ENCODE measurements at places on chromosomes 13 and 19.
A peak's percentile ranks its signal among the peaks of the same experiment; 100 is the strongest.

GRCh38 chr13:40116008-40116407, 460.5 kb downstream of the COG6 start:
- peak; percentile 59 for DNase-seq

GRCh38 chr19:17872251-17873001, 681 bp downstream of the SLC5A5 start:
- DNase-seq: peak; percentile 81

GRCh38 chr13:72960114-72960513, 98.7 kb upstream of the KLF5 start:
- no peak for DNase-seq

DNA sequence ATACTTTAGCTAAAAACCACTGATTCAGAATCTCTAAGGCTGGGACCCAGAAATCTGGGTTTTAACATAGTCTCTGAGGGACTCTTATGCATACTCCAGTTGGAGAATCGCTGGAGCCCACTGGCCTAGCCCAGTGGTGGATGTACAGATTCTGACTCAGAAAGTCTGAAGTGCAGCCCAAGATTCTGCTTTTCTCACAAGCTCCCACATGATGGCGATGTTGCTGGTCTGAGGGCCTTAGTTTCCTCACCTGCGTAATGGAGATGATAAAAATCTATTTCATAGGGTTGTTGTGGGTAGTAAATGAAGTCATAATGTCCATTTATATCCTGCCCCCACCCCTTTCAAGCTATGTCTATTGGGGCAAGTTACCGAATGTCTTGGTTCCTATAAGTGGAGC, 7.7 kb upstream of the CDADC1 start:
- DNase-seq: peak; percentile 65

- DNase-seq: no peak
Measured at GRCh38 chr19:51018745-51019543, 565 bp downstream of the KLK10 start.

DNA sequence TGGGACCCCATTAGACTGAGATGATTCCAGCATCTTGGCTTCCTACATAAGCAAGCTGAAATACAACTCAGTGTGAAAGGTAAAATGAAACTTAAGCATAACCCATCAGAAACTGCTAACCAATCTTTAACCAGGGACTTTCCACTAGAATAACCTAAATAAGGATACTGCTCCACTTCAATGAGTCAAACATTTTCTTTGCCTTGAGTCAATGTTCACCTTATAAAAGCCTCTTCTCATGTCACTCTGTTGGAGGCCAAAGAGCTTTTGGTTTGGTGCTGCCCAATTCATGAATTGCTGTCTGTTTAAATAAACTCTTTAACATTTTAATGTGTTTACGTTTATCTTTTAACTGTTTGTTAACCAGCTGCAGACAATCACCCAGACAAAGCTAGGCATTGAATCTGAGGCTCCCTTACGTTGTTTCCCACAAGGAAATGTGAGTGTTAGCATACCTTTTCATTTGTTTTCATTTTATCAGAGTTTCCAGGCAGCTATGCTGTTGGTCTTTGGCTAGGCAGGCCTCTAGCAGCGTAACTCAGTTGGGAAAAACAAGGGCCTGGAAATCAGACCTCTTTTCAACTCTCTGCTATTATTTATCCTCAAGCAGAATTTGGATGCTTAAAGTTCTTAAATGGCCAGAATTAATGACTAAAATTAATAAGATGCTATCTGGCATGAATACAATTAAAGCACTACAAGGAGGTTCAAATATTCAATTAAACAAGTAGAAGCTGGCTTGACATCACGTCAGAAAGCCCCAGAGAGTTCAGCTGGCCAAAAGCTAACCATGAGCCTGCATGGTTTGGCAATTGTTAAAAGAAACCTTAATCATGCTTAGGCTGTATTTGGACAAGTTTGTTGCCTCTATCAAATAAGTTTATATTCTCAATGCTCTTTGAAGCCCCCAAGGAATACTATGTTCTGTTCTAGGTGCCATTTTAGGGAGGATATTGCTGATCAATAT, 200.2 kb downstream of the DCLK1 start:
- no peak for DNase-seq

GRCh38 chr19:23558541-23558940, 128.5 kb downstream of the ZNF675 start:
- no peak for DNase-seq

DNA sequence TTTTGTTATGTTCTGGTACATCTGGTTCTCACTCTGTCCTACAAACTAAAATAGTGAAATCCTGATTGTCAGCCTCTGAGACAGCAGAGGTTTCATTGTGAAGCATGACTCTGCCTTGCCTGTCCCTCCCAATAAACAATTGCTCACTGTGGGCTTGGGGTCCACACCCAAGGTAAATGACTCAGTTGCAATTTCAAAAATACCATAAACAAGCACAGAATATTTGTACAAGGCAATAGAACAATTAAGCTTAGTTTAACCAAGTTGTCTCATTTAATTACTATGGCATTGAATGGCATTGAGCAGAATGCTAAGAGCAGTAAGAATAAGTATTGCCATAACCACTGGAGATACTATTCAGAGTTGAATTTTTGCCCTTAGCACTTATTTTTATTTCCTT, 353.6 kb downstream of the SPRY2 start:
- no peak for DNase-seq

GRCh38 chr13:93328943-93329342, 102.3 kb downstream of the GPC6 start:
- no peak for DNase-seq

GRCh38 chr13:48710160-48710559, 56.4 kb downstream of the CYSLTR2 start:
- DNase-seq: no peak

DNA sequence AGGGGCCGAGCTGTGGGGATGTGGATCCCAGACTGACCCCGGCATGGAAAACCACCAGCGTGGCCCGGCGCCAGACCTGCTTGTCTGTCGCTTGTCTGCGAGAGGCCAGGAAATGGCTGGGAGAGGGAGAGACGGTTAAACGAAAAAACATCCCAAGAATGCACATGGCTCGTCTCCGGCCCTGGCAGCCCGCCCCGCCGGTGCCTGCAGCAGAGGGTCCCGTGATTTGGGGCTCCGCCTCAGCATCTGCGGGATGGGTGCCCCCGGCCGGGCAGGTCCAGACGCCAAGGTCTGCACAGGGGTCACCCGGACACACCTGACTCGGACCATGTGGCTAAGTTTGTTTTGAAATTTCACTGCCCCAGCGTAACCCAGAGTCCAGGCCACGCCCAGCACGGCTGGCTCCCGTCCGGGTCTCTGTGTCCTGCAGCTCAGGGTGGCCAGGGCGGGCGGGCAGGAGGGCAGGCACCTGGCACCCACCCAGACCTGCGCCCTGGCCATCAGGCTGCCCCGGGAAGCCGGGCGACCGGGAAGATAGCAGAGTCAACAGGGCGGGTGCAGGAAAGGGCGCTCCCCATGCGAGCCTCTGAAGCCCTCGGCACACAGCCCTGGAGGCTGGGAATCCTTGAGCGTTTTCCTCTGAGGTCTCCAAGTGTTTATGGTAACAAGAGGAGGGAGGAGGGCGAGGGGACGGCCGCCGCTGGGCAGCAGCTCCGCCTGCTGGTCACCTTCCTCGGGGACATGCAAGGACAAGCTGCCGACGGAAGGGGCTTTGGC, 103.2 kb downstream of the GADD45B start:
- peak; percentile 80 for DNase-seq

- DNase-seq: peak; percentile 92
Measured at GRCh38 chr19:1082165-1082927, 12.8 kb downstream of the POLR2E start.

- peak; percentile 58 for DNase-seq
Measured at GRCh38 chr19:6730153-6730804, 7.1 kb downstream of the GPR108 start.

GRCh38 chr13:98018293-98018692, 64.8 kb downstream of the IPO5 start:
- no peak for DNase-seq

- no peak for DNase-seq
Measured at GRCh38 chr13:103143432-103143831, 77.2 kb upstream of the SLC10A2 start.

DNA sequence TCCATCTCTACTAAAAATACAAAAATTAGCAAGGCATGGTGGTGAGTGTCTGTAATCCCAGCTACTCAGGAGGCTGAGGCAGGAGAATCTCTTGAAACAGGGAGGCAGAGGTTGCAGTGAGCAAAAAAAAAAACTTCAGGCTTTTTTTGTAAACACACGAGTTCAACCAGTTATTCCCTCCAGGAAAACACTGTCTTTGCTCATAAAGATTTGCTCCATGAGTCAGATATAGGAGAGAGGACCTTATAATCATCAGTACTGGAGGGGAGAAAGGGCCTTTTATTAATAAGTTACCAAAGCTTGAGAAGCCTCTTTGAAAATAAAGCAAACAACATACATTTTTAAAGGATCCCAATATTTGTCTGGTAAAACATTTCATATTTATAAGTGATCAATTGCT, 110.7 kb downstream of the EFNB2 start:
- DNase-seq: no peak

- DNase-seq: no peak
Measured at GRCh38 chr13:66212511-66212910, 1017.6 kb downstream of the PCDH9 start.

DNA sequence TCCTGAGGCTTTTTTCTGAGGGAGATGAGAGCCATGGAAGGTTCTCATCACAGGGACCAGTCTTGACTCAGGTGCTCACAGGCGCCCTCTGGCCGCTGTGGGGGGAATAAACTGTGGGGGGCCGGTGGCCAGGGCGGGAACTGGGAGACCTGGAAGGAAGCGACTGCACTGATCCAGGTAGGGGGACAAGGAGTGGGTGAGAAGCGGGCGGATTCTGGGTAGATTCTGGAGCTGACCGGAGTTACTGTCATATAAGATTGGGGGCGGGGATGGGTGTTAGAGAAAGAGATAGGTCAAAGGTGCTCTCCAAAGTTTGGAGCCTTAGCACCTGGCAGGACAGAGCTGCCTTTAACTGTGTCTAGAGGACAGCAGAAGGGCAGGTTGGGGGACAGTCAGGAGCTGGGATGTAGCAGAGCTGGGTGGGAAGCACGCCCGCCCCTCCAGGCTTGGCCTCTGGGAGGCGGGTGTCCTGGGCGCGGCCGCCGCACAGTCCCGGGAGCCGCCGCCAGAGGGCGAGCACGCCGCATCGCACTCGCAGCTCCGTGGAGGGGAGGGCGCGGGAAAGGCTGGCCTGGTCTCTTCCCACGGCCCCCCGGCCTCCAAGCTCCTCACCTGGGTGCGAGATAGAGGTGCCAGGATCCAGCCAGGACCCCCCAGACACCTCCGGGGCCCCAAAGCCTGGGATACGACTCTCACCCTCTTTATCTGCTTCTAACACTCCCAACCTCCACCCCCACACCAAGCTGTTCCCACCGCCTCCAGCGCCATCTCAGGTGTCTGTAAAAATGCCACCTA, 4.2 kb upstream of the DAND5 start:
- DNase-seq: peak; percentile 92

DNA sequence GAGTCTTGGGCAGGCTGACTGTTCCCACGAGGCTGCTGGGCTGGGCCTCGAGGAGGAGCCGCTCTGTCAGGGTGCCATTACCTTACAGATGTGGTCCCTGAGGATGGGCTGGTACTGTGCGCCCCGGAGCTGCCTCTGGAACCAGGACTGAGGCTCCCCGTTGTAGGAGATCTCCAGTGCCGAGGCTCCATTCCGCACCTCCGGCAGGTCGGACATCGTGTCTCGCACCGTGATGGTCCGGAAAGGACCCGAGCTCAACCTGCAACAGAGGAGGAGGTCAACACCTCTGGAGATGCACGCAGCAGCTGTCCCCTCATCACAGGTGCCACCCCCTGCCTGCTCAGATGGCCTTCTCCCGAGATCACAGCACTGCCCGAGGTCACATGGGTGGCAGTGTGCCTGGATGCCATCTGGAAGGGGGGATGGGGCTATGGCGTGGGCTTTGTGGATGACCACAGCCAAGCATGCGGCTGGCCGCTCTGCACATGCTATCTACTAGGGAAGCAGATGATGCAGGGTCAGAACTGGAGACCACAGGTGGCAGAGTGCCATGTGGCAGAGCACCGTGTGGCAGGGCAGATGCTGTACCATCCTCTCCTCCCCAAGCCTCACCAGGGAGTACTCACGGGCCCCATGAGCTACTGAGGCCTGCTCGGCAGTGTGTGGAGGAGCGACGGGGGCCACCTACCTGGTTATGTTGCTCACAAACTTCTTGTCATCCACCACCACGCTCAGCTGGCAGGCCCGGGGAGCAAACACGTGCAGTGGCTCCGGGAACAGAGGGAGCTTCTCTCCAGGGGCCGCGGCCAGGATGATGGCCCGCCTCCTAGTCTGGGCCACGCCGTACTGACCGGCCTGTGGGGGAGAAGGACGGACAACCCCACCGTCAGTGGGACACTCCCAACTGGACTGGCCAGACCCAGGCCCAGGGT, 18.3 kb upstream of the EIF3G start:
- DNase-seq: no peak

GRCh38 chr19:42131149-42132029, 857 bp downstream of the POU2F2 start:
- peak; percentile 38 for DNase-seq

- no peak for DNase-seq
Measured at GRCh38 chr13:51283371-51283770, 56.1 kb upstream of the SERPINE3 start.

DNA sequence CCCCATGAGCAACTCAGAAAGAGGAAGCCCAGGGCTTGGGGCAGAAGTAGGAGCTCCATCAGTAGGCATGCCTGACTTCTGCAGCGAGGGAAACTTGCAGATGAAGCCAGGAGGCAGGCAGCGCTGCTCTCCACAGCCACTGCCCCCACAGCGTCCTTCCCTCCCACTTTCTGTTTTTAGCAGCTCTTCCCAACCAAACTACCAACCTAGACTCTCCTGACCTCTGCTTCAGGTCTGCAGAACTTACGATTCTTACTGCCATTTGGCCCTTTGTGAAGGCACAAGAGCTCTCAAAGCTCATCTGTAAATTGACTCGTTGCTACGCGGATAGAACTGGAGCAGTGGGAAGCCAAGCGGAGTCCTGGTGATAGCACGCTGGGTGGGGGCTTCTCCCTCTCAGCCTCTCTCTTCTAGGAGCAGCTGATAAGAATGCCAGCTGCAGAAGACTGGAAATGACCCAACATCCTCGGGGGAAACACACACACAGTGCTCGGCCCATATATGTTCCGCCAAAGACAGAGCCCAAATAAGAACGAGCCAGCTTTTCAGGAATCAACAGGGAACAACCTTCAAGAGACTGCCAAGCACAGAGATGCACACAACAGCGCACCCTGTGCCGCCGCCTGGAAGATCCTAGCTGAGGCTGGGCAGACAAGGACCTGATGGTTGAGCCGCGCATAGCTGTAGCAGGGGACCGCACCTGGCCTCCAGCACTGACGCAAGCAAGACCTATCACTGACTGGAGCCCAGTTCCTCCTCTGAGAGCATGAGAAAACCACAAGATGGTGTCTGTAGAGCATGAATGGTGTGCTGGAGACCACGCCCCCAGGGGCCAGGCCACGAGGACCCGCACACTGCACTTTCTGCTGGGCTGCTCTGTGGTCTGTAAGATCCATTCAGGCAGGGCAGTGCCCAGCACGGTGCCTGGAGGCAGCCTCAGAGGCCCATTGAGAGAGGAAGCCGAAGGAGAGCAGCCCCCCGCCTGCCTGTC, 15.9 kb upstream of the SLC35E1 start:
- peak; percentile 89 for DNase-seq

GRCh38 chr19:4061178-4061682, 5.5 kb downstream of the ZBTB7A start:
- no peak for DNase-seq

All from activated naive CD4-positive, alpha-beta T cell treated with anti-CD3 and anti-CD28 coated beads for 36 hours (primary cell).